ENCODE measurements at places on chromosomes 1 and 21. TPM values are rescaled to one million over a fixed set of nuclear protein-coding genes. Genes with fewer than 3 reads are reported as not detected.

GRCh38 chr1:37734629-37735591 is 30.0 kb downstream of the EPHA10 start:
- peak overlapping the region; percentile 50 for H3K4me3 ChIP-seq
- peaks cover 9% of the 10 kb centered on the region for H3K4me1 ChIP-seq
- H3K36me3 ChIP-seq, result no peaks in the 10 kb centered on the region
- peak; percentile 90 for DNase-seq
- peak overlapping the region; percentile 87 for H3K27ac ChIP-seq

- H3K27ac ChIP-seq, result no peak overlapping the region
- H3K4me1 ChIP-seq, result no peaks in the 10 kb centered on the region
- no peaks in the 10 kb centered on the region for H3K27me3 ChIP-seq
- DNase-seq, result no peak
- no peaks in the 10 kb centered on the region for H3K36me3 ChIP-seq
- H3K4me3 ChIP-seq, result no peak overlapping the region
These were observed 397.6 kb downstream of the PLA2G4A start for GRCh38 chr1:187226396-187226795.

- H3K27ac ChIP-seq, result no peak overlapping the region
- H3K4me1 ChIP-seq, result no peaks in the 10 kb centered on the region
- H3K36me3 ChIP-seq, result no peaks in the 10 kb centered on the region
These were observed 114.8 kb upstream of the DPYD start for GRCh38 chr1:98035602-98036002.

DNA sequence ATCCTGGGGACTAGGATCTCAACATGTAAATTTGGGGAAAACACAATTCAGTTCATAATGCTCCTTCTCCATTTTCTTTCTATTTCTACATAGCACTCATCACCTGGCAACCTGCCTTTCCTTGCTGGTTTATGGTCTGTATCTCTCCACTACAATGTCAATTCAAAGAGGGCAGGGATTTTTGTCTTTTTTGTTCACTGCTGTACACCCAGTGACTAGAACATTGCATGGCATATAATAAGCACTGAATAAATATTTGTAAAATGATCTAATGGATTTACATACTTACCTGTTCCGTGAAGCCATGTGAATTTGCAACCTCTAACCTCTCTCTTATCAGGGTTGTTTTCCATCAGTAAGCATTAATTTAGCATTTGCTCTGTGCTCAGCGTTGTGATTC is 27.4 kb upstream of the TBX15 start:
- DNase-seq, result no peak
- H3K4me1 ChIP-seq, result no peaks in the 10 kb centered on the region
- H3K4me3 ChIP-seq, result no peak overlapping the region
- no peak overlapping the region for H3K27ac ChIP-seq
- H3K36me3 ChIP-seq, result no peaks in the 10 kb centered on the region
- peaks cover 4% of the 10 kb centered on the region for H3K27me3 ChIP-seq

DNA sequence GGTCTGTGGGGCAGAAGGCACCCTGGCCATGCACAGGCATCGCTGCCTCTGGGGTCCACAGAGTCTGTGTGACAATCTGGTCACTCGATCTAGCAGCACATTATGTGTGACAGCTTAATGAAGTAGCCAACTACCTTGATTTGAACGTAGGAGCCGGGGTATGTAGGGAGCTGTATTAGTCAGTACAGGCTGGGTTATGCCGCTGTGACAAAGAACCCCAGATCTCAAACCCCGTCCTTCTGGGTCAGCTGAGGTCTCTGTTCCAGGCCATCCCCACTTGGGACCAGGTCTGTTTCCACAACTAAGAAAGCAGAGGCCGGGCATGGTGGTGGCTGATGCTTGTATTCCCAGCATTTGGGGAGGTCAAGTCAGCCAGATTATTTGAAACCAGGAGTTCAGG is 8.3 kb upstream of the ATAD3B start:
- H3K4me3 ChIP-seq, result no peak overlapping the region
- no peak overlapping the region for H3K27ac ChIP-seq
- no peak for DNase-seq
- no peaks in the 10 kb centered on the region for H3K27me3 ChIP-seq

- peak overlapping the region; percentile 54 for H3K27ac ChIP-seq
- no peaks in the 10 kb centered on the region for H3K27me3 ChIP-seq
- peaks cover 4% of the 10 kb centered on the region for H3K36me3 ChIP-seq
- peaks cover 18% of the 10 kb centered on the region for H3K4me1 ChIP-seq
- H3K4me3 ChIP-seq, result no peak overlapping the region
- DNase-seq, result peak; percentile 76
These were observed 34.6 kb downstream of the TMEM63A start for GRCh38 chr1:225847610-225848009.

DNA sequence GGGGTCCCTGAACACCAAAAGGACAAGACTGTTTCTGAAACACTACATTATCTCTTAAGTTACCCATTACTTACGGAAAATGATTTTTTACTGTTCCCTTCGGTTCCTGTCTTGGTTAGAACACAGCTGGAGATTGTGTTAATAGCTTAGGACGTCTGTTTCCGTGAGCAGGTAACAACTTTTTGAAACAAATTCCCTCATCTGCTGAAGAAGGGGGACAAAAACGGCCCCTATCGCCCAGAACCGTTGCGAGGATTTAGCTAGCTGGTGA is 67.8 kb downstream of the SLC35A3 start:
- H3K36me3 ChIP-seq, result no peaks in the 10 kb centered on the region
- DNase-seq, result no peak
- H3K4me3 ChIP-seq, result peak overlapping the region; percentile 71
- H3K4me1 ChIP-seq, result peaks cover 10% of the 10 kb centered on the region
- peak overlapping the region; percentile 97 for H3K27ac ChIP-seq
- H3K27me3 ChIP-seq, result no peaks in the 10 kb centered on the region

DNA sequence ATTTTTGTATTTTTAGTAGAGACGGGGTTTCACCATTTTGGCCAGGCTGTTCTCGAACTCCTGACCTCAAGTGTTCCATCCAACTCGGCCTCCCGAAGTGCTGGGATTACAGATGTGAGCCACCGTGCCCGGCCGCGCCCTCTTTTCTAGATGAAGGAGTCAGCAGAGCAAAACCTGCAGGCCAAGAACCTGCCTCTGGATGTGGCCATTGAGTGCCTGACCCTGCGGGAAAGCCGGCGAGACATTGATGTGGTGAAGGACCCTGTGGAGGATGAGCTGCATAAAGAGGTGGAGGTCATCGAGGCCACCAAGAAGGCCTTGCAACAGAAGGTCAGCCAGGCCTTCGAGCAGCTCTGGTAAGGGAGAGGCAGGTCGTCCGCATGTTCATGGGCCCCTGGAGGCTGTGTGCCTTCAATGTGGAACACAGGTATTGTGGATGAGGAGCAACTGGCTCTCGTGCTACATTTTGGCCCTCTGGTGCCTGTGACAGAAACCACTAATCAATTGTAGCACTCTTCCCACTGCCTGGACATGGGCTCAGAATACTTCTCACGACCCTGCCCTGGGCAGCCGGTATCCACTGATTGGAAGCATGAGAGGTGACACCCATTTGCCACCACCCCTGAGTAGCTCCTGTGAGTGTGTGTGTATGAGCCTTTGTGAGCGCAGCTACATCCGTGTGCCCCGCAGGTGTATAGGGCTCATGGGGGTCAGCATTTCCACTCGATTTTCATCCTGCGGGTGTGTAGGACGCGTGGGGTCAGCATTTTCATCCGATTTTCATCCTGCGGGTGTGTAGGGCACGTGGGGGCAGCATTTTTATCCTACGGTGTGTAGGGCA is 2.0 kb downstream of the TEKT2 start:
- DNase-seq, result no peak
- peaks cover 17% of the 10 kb centered on the region for H3K27me3 ChIP-seq
- no peak overlapping the region for H3K4me3 ChIP-seq
- H3K36me3 ChIP-seq, result no peaks in the 10 kb centered on the region
- peaks cover 29% of the 10 kb centered on the region for H3K4me1 ChIP-seq

GRCh38 chr21:36959020-36959835 is 7.2 kb downstream of the HLCS start:
- H3K4me3 ChIP-seq, result no peak overlapping the region
- H3K27ac ChIP-seq, result no peak overlapping the region
- H3K27me3 ChIP-seq, result no peaks in the 10 kb centered on the region
- DNase-seq, result no peak

DNA sequence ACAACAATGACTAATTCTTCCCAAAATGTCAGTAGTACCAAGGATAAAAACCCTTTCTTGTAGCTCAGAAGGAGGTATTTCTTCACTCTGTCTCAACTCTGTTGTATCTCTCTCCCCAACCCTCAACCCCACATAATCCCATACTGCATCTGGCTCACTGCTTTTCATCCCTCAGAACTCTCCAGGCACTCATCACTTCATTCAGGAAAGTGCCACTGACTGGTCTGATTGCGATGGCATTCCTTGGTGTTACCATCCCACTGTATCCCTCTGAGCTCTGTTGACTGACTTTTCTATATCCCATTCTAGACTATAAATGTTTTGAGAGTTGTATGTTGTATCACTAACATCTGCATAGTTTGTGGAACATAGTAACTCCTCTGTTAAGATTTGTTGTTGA is 483.5 kb upstream of the ADGRL2 start:
- H3K27me3 ChIP-seq, result no peaks in the 10 kb centered on the region
- H3K4me3 ChIP-seq, result no peak overlapping the region
- no peak overlapping the region for H3K27ac ChIP-seq
- H3K36me3 ChIP-seq, result no peaks in the 10 kb centered on the region
- H3K4me1 ChIP-seq, result no peaks in the 10 kb centered on the region
- no peak for DNase-seq

DNA sequence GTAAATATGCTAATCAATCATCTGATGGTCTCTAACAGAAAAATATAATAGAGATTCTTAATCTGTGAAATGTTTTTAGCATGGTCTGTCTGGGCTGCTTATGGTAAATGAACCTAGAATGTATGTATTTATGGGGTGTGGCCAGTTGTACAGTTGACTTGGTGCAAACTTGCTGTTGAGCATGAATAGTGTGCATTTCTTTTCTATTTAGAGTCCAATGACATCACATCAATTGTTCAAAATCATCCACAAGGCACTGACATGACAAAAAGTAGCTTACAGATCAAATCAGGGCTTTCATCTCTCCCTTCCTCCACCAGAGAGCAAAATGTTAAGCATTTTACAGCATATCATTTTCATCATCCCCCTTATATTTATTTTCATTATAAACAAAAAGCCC is 1010.3 kb downstream of the KCNT2 start:
- no peak for DNase-seq
- no peaks in the 10 kb centered on the region for H3K27me3 ChIP-seq
- H3K27ac ChIP-seq, result no peak overlapping the region
- H3K4me3 ChIP-seq, result no peak overlapping the region

CFHR1 gene
- not detected for total RNA-seq

PIGR gene
- total RNA-seq, result 8,844 TPM

HTR6 gene
- not detected for total RNA-seq

ERRFI1 gene
- total RNA-seq, result 53.5 TPM
